ENCODE measurements at places on chromosomes 11 and 22.

DNA sequence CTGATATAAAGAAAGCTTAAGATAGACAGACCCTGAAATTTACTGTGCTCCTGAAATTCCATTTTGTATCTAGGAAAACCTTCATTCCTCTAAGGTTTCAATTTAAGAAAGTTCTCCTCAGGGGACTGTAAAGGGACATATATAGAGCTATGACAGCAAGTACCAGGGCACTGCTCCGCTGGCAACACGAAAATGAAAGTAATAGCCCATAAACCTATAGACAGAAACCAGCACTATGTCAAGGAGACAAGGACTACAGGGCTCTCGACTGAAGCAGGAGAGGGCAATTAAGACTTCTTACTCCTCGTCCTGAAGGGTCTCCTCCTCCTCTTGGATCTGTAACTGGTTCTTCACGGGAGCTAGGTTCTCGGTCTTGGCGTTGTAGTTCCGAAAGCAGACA lies 6.9 kb downstream of the FEZ1 start:
- DNase-seq, result no peak

- DNase-seq, result no peak
Measured at GRCh38 chr22:45290410-45290936, 5.7 kb downstream of the UPK3A start.

GRCh38 chr11:131885431-131885830 lies 515.0 kb downstream of the NTM start:
- no peak for DNase-seq

DNA sequence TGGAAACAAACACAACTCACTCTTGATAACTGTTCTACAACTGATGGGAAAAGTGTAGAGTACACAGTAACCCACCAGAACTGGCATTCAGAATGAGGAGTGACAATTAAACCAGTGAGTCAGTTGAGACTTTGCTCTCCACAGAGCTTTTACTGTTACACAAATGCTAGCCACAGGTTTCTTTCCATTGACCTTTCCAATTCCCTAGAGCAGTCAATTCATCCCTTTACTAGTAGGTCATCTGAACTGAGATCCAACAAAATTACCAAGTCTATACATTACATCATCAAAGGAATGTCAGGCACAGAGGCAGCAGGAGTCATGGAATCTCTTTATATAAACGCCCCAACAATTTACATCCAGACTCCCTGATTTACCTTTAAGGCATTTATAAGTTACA lies 65.9 kb downstream of the PHF21A start:
- no peak for DNase-seq

GRCh38 chr22:20469110-20469868 lies 26.3 kb downstream of the KLHL22 start:
- no peak for DNase-seq

DNA sequence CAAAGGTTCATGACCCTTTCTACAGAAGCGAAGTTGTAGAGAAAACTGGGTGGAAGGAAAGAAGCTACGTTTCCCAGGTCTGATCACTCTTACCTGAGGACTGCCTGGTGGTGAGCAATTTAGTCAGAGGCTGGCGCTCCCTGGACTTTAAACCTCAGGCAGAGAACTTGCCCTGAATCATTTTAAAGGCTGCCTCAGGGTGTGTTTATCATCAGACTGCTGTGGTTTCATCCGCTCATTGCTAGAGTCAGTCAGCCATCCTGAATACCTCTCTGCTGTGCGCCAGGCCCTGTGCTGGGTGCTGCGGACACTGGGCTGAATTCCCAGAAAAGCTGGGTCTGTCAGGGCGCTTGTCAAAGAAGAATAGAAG lies 2.7 kb downstream of the DTX4 start:
- no peak for DNase-seq

DNA sequence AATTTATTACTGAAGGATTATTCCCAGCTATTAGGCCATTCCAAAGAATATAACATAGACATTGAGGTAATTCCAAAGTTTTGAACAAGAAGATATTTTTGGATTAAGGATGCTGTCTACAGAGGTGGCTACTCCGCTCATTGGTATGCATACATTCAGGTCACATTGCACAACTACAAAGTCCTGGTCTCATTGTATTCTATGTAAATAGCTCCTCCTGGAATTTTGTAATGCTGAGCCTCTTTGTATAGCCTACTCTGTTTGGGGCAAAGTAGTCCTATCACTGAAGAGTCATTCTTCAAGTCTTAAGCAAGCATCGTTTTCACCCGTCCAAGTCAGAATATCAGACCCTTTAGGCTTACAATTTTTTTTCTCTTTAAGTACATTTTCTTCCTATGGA lies 142.4 kb downstream of the KIF18A start:
- no peak for DNase-seq

DNA sequence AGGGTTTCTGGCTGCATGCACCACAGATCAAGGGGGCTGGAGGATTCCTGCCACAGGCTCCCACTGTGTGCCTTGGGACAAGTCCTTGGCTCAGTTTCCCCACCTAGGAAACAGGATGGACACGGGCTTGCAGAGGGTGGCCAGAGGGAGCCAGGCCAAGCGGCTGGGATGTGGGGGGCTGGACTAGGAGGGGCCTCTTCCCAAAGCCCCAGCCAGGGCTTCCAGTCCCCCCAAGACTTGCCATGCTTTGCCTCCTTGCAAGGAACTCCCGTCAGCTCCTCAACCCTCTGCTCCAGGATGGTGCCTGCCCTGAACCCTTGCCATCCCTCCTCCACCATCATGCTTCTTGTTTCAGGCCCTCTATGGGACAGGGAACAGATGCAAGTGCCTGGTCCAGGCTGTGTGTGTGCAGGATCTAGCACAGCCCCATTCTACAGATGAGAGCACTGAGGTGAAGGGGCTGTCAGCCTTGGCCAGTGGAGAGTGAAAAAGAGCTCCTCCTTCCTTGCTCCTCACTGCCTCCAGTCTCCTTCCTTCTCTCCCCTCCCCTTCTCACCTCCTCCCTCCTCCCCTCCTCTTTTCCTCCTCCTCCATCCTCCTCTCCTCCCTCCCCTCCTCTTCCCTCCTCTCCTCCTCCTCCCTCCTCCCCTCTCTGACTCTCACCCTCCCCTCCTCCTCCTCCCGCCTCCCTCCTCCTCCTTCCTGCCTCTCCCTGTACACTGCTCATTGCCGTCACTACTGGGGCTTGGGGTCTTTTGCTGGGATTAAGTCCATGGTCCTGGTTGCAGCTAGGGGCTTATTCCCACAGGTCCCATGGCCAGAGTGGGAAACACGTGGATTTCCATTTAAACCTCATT lies 13.3 kb upstream of the FGF19 start:
- DNase-seq, result no peak

DNA sequence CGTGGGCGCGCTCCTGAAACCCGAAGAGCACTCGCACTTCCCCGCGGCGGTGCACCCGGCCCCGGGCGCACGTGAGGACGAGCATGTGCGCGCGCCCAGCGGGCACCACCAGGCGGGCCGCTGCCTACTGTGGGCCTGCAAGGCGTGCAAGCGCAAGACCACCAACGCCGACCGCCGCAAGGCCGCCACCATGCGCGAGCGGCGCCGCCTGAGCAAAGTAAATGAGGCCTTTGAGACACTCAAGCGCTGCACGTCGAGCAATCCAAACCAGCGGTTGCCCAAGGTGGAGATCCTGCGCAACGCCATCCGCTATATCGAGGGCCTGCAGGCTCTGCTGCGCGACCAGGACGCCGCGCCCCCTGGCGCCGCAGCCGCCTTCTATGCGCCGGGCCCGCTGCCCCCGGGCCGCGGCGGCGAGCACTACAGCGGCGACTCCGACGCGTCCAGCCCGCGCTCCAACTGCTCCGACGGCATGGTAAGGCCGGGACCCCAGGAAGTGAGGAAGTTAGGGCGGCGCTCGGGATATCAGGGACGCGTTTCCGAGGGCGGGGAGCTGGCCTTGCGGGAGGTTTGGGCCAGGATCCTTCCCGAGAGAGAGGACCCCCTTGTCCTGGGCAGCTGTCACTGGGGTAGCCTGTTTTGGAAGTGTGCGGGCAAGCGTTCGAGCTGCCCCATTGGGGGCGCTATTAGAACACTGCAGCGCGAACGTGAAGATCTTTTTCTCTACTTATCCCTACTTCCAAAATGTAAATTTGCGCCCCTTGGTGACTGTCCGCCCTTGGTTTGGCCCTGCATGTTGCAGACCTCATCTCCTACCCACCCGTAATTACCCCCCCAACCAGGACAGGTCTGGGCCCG lies 796 bp downstream of the MYOD1 start:
- DNase-seq, result no peak

DNA sequence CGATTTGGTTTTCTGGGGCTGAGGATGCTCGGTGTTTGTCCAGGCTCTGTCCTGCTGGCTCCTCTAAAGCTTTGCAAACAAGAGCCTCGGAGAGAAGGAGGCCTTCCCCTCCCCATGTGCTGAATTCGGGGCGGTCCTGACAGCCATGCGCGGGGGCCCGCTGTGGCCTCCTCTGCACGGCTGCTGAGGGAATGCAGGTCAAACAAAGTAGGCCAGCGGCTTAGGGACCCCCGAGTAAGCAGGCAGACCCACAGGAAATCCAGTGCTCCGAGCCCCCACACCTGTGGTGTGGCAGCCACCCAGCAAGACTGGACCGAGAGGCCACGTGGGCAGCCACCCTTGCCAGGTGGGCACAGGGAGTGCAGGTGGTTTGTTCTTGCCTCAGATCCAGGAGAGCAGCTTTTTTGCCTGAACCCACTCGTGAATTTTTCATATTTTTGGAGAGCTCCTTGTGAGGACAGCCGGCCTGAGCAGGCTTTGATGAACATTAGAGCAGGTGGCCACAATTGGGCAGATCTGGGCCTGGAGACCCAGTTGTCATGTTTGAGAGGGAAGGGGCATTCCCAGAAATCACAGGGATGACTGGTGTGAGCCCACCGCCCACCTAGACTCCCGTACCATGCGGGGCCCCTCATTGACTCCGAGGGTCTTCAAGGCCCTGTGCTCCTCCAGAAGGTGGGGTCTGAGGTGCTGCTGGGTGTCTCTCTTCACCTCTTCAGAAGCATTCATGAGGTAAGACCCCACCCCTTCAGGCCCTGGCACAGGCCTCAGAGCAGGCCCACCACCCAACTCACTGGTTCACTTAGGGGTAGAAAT lies 43.0 kb upstream of the KCNQ1OT1 start:
- DNase-seq, result no peak

DNA sequence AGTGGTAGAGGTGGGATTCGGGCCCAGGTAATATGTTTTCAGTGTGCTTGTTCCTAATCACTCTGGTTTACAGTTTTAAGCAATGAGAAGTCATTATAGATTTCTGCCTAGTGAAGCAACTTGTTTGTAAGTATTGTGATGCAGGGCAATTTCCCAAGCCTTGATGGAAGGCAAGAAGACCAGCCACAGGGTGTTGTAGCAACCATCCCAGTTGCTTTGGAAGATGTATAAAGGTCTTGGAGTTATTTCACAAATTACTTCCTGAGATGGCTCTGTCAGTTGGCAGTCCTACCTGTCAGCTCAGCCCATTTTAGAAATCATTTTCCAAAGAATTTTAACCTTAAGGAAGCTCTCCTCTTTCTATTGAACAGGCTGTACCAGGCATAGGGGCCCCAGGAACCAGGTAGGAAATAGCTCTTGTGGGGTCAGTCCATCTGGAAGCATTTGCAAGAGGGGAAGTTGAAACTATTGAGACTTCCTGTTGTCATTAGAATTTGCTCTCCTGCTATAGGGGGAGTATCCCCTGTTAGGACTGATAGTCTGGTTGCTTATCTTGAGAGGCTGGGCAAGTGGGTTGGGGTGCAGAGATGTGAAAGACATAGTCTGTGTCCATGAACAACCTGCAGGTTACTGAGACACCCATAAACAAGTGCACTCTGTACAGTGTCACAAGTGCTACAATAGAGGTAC lies 47.9 kb downstream of the STIM1 start:
- DNase-seq, result no peak

- DNase-seq, result no peak
Measured at GRCh38 chr11:80700386-80700785, 1259.6 kb upstream of the TENM4 start.

- no peak for DNase-seq
Measured at GRCh38 chr11:7892840-7893254, 38.2 kb downstream of the OR10A6 start.

DNA sequence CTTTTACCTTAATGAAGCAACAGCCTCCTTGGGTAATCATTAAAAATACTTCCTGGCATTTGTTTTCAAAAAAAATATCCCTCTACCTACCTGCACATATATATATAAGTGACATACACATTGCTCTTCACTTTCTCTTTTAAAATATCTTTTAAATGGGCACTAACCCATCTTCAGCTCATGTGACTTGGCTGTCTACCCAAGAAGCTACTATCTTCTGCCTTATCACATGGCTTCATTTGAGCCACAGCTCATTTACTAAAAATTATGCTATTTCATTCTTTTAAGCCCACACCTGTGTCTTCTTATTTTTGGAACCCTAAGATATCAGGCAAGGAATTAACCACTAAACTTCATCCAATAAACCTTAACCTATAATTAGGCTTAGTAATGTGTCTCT lies 37.0 kb upstream of the SOX6 start:
- no peak for DNase-seq

GRCh38 chr11:36065436-36065835 lies 121.6 kb downstream of the LDLRAD3 start:
- DNase-seq, result no peak

DNA sequence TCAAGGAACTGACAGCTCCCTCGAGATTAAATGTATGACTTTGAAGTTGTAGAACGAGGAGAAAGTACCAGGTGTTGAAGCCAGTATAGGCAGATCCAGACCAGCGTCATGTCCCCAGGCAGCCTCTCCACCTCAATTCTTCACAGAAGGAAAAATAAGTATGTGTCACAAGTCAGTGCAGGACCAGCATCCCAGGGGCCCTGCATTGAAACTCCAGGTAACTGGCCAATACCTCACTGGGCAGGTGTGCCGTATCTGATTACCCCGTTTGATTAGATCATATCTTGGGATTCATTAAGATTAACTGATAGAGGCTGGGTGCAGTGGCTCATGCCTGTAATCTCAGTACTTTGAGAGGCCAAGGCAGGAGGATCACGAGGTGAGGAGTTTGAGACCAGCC lies 466.7 kb upstream of the B3GAT1 start:
- DNase-seq, result no peak

GRCh38 chr11:114156131-114156581 lies 96.6 kb downstream of the ZBTB16 start:
- no peak for DNase-seq

DNA sequence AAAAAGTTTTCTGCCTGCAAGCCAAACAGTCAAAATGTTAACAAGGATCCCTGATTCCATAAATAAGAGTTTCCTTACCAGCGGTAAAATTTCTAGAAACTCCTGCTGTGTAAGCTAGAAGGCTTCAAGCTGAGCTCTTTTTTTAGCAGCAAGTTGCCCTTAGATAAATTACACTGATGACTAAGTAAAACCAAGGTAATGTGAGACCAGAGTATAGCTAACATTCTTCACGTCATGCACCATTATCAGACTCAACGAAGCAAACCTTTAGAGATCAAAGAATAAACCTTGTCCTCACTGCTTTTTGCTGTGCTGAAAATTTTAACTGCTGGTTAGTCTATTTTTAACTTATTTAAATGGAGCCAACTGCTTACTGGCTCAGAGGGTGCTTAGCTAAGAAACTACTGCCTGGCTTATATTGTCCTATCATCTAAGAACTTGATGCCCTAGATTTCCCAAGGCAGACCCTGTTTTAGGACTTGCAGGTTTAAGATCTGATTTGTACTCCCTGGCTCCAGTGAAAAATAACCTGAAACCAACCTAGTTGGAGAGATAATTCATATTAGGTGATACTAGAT lies 900.7 kb downstream of the JRKL start:
- no peak for DNase-seq

- DNase-seq, result no peak
Measured at GRCh38 chr22:45584621-45585436, 82.1 kb downstream of the FBLN1 start.

- DNase-seq, result no peak
Measured at GRCh38 chr11:57502870-57503269, 12.6 kb downstream of the SLC43A1 start.

All from 8988T (cell line).